Stimulated activated CD4-positive, alpha-beta T cell treated with anti-CD3 and anti-CD28 coated beads, Interleukin-15, amount 100 ng/mL, for 1 hour (primary cell): ENCODE measurements at places on chromosomes 4 and X.
A peak's percentile ranks its signal among the peaks of the same experiment; 100 is the strongest.

- DNase-seq, result no peak
Observed at GRCh38 chrX:69066021-69066757, 99.1 kb downstream of the PJA1 start.

DNA sequence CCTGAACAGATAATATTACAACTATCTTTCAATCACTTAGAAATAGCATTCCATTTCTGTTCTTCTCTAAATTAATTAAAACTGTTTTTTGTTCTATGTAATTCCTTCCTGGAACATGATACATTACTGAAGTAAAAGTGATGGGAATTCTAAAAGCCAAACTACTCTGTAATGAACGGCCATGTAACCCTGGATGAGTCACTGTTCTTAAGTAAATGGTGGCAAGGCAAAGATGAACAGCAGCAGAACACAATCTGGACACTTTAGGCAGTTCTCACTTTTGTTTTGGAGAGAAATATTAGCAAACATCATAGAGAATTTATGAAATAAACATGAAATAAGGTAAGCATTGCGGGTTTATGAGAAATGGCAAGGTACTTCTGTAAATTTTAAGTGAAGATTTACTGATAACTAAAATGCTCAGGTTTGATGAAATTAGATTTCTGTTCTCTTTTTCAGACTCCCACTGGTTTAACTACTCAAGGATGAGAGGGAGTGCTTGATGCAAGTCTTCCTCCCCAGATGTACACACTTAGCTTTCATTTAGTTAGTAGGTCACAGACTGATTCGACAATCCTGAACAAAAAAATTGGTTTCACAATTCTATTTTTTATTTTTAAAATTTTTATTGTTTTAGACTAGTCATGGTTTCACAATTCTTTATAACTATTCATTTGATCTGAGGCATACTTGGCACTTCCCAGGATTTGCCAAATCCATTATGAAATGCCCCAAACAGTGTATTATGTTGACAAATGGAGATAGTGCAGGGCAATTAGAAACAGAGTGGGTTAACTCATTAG lies 964 bp upstream of the GPR82 start:
- DNase-seq, result no peak

DNA sequence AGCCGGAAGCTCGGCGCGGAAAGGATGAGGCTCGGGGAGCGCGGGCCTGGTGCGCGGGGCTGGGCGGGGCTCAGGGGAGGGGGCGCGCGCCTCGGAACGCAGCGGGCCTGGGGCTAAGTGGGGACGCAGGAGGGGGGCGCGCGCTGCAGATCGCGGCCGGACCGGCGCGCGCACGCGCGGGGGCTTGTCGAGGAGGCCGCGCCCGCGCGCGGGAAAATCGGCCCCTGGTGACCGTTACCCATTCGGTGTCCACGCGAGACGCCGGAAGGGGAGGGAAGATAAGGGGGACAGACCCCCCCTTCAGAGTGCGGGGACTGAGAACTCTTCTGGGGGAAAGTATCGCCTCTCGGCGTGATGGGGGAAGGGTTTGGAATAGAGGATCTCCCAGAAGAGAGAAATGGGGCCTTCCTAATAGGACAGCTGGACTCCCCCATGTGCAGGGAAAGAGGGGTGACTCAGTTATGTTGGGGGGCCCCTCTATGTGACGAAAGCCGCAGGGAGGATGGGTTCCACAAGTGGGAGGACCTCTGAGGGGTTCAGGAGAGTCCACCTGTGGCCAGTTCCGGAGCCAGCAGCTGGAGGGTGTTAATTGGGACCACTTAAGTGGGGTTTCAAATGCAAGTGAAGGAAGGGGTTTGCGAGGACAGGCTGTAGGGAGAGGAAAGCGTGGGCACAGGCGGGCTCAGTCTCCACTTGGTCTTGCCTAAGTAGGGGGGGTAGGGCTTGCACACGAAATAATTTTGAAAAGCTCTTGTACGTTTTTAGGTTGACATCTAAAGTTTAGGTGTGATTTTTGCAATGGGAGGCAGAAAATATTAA lies 584 bp downstream of the SUV39H1 start:
- DNase-seq, result no peak

GRCh38 chr4:3257556-3258482 lies 8.9 kb downstream of the MSANTD1 start:
- no peak for DNase-seq

- no peak for DNase-seq
Observed at GRCh38 chrX:46580613-46581012, 7.0 kb downstream of the CHST7 start.

DNA sequence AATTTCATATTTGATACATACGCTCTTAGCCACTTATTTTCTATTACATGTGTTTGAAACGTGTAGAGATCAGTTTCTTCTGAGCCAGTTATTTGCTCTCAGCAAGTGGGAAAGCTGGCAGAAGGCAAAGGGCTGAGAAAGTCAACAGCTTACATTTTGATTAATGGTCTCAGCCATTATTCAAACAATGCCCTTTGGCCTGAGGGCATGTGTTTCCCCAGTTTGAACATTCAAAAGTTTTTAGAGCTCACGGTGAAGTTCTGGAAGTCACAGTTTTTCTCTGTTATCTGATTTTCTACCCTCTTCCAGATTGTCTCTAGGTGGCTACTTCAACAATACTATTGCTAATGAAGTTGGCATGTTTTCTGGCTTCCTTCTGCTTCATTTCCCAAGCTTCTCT lies 591.8 kb upstream of the CPEB2 start:
- DNase-seq, result no peak

DNA sequence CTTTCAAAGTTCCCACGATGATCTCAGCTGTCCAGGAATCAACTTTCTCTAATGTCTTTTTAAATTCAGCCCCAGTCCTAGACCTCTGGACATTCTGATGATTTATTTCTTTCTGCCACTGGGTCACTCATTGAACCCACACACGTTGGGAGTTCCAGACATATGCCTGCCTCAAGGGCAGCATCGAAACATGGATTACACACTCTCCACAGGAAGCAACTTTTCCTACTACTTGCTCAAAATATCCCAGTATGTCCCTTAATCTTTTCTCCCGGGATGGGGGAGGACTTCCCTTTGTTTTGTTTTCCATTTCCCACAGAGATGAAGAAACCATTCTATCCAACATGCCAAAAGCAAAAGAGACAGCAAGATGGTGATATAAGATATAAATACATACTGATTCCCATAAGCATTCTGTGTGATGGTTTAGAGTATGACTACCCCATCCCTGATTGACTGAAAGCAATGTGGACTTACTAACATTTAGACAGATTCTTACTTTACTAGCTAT lies 79.8 kb upstream of the PPARGC1A start:
- no peak for DNase-seq

- no peak for DNase-seq
Observed at GRCh38 chr4:12172198-12172973, 743.7 kb upstream of the HS3ST1 start.

GRCh38 chr4:145044341-145044740 lies 53.7 kb downstream of the ANAPC10 start:
- DNase-seq, result no peak

DNA sequence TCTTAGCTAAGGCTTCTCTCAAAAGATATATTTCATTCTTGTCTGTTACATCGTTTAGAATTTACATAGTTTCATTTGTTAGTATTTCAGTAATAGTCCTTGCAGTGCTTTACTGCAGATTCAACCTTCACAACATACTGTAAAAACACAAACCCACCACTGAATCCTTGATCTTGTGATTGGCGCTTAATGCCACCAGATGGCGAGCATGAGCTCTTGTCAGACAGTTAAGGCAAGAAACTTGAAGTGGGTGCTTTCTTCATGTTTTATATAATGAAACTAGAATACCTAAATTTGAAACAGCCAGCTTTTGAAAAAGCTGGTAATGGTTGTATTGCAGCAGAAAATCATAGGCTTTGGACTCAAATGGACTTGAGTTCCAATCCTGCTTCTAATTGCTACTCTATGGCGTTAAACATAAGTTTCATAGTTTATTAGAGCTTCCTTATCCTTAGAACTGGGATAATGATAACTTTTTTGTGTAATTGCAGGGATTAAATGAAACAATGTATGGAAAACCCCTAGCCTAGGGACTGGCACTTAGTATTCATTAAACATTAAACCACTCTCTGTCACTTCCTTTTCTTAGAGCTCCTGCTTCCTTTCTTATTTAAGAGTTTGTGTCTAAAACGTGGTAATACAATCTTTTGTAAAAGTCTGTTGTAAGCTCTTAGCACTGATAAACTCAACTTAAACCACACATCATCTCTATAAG lies 95.1 kb downstream of the USP9X start:
- DNase-seq, result no peak

- DNase-seq, result no peak
Observed at GRCh38 chr4:148004228-148004857, 272.5 kb downstream of the ARHGAP10 start.

DNA sequence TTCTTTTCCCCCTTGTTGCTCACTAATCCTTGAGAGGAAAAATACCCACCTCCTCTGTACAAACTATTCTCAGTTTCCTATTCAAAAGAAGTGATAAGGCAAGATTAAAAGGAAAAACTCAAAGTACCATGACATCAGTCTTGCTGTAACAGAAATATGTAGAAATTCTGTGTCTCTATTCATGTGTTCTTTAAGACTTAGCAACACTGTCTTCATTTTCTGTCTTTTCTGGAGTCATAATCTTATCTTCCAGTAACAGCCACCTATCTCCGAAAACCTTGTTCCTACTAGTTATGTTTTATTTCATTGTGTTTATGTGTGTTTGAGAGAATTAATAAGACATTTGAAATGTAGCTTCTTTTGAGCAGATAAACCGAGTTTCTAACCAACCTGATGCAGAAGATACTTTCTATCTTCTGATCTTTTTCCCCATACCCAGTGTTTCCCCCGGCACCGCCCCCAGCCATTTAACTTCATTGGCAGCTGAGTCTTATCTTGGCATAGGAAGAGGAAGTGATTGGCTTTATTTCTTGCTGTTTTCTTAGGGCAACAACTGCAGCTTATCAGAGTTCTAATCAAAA lies 8.0 kb downstream of the FAM241A start:
- peak; percentile 8 for DNase-seq

DNA sequence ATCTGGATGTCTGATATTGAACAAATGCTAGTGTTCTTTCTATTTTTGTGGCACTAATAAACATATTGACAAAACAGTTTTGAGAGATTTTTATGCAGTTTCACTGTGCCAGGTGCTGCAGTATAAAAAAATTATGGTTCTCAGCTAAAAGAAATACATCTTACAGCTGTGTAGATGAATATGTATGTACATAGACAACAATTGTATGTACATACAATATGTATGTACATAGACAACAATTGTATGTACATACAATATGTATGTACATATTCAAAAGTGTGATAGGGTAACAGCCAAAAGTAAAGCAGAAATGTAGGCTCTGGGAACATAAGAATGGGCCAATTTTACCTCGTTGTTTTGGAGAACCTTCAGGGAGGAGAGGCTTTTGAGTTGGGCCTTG lies 390.0 kb upstream of the RPS6KA3 start:
- DNase-seq, result no peak

GRCh38 chr4:125334926-125335325 lies 20.2 kb downstream of the FAT4 start:
- DNase-seq, result no peak

- no peak for DNase-seq
Observed at GRCh38 chr4:111959222-111959621, 186.0 kb upstream of the FAM241A start.

DNA sequence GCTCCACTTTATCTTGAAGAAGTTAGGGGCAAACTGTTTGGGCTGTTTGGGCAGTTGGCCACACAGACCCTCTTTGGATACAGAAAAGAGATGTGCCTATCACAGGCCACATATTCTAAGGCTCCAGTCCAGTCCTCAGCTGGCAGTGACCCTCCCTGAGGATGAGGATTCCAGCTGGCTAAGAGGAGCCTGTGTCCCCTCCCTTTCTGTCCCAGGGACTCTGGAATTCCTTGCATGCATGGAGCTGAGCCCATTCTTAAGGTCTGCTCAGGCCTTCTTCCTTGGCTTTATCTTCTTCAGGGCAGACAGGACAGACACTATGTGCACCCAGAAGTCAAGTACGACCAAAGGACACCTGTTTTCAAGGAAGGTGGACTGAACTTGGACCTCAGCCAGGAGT lies 23.8 kb upstream of the GK2 start:
- DNase-seq, result no peak

DNA sequence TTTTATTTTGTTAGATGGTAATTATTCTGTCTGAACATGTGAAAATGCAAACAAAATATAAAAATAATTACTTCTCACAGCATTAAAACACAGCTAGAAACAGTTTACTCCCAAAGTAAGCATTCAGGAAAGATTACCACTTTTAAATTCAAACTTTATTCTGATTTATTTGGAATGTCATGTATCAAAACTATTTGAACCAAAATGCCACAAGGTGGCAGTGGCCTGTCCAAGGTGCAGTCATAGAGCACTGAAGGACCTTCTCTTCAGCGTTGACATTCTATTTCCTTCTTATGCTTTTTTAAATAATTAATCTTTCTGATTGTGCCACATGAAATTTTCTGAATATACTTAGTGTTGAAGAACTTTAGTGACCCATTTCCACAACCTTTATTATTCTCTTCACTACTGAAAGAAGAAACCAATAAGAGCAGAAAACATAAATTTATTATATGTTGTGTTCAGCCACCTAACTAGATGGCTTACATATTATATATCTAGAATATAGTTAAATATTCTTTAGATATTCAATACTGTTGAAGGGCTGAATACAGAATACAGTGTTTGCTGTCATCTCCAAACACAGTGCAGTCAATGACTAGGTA lies 283.6 kb downstream of the CFAP299 start:
- no peak for DNase-seq

- DNase-seq, result no peak
Observed at GRCh38 chr4:78742300-78742699, 33.9 kb upstream of the BMP2K start.

- no peak for DNase-seq
Observed at GRCh38 chr4:173246719-173247118, 78.1 kb downstream of the GALNT7 start.

- DNase-seq, result no peak
Observed at GRCh38 chr4:72323227-72323626, 245.8 kb downstream of the ADAMTS3 start.

GRCh38 chr4:96170198-96170597 lies 330.3 kb downstream of the PDHA2 start:
- DNase-seq, result no peak

DNA sequence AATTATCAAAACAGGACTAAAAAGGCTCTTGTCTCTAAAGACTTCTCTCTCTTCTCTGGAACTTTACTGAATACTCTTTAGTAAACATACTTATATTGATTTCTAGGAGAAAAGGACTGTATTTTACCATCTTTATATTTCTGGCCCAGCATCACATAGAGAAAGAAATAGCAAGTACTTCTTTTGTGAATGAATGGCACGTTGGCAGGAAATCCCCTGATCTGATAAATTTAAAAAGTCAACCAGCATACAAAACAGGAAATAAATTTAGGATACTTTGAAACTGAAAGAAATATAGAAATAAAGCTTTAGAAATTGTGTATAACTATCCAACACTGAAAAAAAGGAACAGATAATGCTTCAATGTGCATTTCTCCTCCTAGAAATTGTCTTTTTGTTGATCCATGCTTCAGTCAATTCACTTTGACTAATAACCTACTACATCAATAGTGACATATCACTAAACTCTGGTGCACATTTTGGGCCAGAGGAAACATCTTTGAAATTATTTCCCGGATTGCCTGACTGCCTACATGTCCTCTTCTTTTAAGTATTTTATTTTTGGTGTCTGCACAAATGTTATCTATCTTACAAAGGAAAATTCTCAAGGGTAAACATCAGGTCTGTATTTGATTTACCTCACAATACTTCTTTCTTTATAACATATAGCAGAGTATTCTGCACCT lies 183.5 kb upstream of the FSTL5 start:
- DNase-seq, result no peak

GRCh38 chr4:51932261-51932660 lies 87.9 kb downstream of the LRRC66 start:
- no peak for DNase-seq

GRCh38 chrX:85815203-85815751 lies 232.1 kb downstream of the CHM start:
- no peak for DNase-seq
